ENCODE measurements at places on chromosomes 2 and 18.

- DNase-seq: no peak
Observed at GRCh38 chr18:57705011-57705410, 83.4 kb upstream of the NARS1 start.

GRCh38 chr2:187552381-187552780, 1.9 kb downstream of the TFPI start:
- no peak for DNase-seq

GRCh38 chr18:35389095-35389618, 12.0 kb upstream of the ZNF396 start:
- no peak for DNase-seq

GRCh38 chr18:48066225-48066652, 135.8 kb upstream of the SMAD2 start:
- DNase-seq: no peak

GRCh38 chr2:211745295-211746097, 793.1 kb downstream of the ERBB4 start:
- DNase-seq: peak; percentile 22

- peak; percentile 23 for DNase-seq
Observed at GRCh38 chr2:113799375-113799774, 42.9 kb upstream of the SLC35F5 start.

GRCh38 chr2:207200136-207200535, 34.4 kb upstream of the KLF7 start:
- no peak for DNase-seq

DNA sequence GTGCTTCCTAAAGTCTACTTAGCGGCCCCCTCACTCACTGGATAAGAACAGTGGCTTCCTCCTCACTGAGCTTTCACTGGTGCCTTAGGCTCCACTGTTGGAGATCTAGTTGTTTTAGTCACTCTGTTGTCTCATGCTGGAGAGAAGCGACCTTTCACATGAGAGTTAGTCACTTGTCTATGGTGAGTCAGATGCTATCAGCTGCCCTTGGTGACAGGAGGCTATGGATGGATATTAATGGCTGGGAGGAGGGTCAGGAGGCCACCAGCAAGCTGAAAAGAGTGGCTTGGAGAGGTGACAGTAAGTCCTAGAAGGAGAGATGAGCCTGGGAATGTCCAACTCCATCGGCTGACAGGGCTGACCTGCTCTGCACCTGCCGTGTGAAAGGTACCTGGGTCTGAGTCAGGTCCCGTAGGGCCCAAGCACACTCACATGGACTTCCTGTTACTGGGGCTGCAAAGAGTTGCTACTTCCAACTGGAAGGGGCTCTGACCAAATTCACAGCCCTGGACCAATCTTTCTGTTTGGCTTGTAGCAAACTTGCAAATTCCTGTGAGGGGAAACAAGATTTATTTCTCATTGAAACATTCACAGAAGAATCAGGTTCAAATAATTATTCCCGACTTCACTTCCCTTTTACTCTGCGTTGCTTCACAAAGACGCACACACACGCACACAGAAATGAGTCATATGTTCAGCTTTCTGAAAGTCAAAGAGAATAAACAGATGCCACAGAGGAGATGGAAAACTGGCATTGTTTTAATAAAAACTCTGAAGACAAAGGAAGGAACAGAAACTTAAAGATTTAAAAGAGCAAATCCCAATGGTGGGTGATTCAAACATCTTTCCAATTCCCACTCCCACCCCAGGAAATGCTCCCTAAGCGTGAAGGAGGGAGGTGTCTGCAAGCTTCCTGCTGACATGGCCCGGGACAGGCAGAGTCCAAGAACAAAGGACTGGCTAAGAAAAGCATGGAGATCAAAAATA, 203.5 kb upstream of the TWIST2 start:
- DNase-seq: no peak

- DNase-seq: no peak
Observed at GRCh38 chr2:210620456-210620855, 64.1 kb downstream of the CPS1 start.

GRCh38 chr18:23538870-23539269, 35.6 kb downstream of the RMC1 start:
- no peak for DNase-seq

DNA sequence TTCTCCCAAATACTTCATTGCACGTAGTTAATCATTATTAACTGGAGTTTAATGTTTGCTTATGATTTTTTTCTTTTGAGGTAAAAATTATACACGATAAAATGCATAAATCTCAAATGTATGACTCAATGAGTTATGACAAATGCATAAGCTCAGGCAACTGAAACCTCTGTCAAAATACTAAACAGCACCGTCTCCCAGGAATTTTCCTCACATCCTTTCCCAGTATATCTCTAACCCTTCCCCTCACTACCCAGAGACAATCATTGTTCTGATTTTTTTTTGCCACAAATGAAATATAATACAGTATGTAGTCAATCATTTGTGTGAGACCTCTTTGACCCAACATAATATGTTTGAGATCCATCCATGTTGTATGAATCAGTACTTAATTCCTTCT, 606.5 kb downstream of the CPS1 start:
- no peak for DNase-seq

DNA sequence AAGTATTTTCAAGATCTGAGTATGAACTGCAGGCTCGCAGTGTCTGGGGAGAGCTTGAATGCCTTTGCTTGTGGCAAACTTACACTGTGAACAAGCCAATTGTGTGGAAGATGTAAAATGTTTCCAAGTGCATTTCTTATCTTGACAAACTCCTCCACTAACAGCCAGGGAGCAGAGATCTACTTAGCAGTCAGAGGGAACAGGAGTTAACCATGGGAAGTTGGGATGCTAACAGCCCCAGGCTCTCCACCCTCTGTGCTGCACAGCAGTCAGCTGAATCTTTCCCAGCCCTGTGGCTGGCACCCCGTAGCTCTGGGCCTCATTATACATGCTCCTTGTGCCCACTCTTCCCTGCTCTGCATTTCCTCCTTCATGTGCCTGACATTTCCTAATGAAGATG, 450.2 kb downstream of the TSN start:
- no peak for DNase-seq

- DNase-seq: no peak
Observed at GRCh38 chr18:52536039-52536438, 196.0 kb downstream of the DCC start.

Measured in hematopoietic multipotent progenitor cell (in vitro differentiated cells).